ENCODE measurements at places on chromosomes 1 and 21.

DNA sequence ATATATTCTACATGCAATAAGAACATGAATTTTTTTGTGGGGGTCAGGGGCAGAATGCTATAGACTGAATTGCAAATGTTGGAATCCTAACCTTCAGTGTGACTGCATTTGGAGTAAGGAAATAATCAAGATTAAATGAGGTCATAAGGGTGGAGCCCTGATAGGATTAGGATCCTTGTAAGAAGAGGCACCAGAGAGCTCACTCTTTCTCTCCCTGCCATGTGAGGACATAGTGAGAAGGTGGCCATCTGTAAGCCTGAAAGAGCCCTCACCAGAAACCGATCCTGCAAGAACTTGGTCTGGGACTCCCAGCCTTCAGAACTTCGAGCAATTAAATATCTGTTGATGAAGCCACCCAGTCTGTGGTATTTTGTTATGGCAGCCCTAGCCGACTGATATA lies 70.3 kb upstream of the SOX13 start:
- DNase-seq = no peak

- no peak for DNase-seq
Measured at GRCh38 chr1:114336360-114336759, 174.6 kb downstream of the TRIM33 start.

DNA sequence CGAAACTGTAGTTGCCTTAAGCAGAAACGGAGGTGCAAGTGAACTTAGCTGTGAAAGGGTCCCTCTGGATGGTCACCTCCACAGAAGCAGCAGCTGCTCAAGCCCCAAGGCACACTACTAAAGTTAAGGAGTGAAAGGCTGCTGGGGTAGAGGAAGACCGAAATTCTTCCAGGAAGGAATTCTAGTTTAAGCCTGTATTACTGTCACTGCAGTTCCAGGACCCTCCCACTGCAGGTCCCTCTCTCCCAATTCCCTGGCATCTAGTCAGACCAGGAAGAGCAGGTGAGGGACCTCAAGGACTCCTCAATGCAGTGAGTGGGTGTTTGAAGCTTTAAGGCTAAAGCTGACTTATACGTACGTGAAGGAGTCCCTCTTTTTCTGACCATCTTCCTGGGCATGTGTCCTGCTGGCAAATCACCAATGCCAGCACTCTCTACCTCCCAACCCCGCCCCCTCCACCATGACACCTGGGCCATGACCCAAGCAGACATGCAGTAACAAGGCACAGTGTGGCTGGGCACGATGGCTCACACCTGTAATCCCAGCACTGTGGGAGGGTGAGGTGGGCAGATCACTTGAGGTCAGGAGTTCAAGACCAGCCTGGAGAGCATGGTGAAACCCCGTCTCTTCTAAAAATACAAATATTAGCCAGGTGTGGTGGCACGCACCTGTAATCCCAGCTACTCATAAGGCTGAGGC lies 57.2 kb downstream of the TGFBR3 start:
- DNase-seq = no peak

DNA sequence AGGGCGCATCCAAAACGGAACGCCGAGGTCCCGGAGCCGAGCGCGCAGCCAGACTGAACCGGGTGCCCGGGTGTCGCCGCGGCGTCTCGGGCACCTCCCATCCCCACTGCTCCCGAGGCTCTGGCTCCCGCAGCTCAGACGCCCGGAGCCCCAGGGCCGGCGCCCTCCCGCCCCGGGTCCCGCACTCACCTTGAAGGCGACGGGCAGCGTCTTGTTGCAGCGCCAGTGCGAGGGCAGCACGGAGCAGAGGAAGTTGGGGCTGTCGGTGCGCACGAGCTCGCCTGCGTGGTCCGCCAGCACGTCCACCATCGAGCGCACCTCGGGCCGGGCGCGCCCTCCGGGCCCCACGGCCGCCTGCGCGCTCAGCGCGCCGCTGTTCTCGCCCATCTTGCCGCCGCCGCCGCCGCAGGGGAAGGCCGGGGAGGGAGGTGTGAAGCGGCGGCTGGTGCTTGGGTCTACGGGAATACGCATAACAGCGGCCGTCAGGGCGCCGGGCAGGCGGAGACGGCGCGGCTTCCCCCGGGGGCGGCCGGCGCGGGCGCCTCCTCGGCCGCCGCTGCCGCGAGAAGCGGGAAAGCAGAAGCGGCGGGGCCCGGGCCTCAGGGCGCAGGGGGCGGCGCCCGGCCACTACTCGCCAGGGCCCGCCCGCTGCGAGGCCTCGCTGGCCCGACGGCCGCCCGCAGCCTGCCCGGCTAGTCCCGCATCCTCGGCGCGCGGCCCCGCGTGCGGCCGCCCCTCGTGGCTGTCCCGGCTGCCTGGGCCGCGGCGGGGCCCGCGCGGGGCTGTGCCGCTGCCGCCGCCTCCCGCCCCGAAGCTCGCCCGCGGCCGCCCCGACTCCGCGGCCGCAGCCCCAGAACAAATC lies 447 bp downstream of the RUNX3 start:
- DNase-seq = no peak

DNA sequence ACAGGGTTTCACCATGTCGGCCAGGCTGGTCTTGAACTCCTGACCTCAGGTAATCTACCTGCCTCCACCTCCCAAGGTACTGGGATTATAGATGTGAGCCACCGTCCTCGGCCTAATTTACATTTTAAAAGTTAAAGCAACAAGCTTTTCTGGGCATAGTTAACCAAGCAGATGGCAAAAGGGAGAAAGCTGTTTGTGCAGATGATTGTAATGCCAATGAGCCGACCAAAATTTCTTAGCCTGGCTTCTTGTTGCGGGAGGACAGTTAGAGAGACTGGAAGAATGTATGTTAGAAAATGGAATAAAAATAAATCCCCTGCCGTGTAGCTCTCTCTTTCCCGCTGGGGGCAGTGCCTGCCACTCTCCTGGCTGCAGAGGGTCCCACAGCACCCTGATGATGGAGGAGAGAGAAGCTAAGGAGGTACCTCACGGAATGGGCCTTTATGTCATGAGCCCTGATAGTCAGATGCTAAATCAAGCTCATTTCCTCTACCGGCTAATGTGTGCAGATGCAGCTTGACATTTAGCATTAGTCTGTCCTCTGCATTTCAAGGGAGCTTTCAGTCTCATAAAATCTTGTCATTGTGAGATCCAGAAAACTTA lies 87.2 kb downstream of the HHAT start:
- no peak for DNase-seq

DNA sequence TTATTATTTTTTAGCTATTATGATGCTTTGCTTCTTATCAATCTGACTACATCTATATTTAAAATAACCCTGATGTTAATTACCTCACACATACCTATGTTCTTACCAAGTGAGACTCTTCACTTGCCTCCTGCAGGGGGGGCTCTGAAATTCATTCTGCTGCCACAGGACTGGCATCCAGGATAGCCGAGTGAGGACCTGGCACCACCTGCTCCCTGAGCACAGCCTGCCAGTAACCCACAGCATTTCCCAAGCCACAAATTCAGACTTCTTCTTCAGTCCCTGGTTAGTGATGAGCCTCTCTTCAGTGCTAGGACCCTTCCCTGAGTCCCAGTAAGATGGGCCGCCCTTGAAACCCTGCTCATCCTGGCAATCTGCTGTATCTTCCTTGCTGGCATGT lies 296.5 kb upstream of the PLXNA2 start:
- DNase-seq = no peak

DNA sequence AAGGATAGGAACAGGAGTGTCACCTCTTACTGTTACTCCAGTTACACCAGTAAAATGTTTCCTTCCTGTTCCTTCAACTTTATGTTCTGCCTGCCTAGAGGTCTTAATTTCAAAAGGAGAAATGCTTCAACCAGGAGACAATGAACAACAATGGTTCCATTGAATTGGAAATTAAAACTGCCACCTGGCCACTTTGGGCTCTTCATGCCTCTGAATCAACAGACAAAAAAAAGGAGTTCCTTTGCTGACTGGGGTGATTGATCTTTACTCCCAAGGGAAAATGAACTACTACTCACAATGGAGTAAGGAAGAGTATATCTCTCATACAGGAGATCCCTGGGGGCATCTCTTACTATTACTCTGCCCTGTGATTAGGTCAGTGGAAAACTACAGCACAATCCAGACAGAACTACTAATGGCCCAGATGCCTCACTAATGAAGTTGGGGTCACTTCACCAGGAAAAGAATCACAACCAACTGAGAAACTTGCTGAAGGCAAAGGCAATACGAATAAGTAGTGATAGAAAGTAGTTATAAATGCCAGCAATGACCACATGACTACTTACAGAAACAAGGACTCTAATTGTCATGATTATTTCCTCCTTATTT lies 76.6 kb upstream of the PRDX6 start:
- no peak for DNase-seq

DNA sequence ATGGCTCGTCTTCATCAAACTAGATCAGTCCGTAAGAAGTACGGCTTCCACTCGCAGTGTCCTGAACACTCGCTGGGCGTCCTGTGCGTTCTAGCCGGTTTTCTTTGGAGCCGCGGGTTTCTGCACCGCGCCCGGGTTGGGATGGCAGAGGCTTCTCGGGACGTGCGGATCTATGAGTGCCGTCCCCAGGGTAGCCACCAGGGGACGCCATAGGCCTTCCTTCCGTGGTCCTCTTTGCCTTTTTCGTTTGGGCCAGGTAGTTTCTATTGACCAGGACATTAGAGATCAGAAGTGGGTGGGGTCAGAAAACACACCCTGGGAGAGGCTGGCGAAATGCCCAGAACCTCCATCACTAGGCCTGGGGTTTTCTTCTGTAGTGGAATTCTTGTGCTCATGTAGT lies 273.8 kb downstream of the FAM72C start:
- no peak for DNase-seq

DNA sequence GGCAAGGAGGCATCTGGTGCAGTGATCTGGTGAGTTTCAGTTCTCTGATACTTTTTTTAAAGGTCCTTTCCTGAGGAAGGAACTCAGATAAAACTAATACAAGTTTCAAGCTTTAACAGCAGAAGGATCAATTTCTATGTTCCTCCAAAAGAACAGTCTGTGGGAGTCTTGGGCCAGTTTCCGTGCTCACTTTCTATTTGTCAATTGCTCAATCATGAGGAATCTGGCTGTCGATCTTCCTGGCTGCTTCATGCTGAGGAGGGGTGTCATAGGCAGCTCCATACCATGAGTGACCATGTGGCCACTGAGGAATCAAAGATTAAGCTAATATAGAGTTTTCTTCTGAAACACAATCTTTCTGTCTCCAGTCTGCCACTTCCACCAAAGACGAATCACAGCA lies 11.4 kb upstream of the TMEM125 start:
- no peak for DNase-seq

GRCh38 chr1:220734571-220735326 lies 13.4 kb upstream of the MTARC2 start:
- DNase-seq = no peak

- DNase-seq = no peak
Measured at GRCh38 chr1:56535362-56535761, 44.0 kb downstream of the PLPP3 start.

DNA sequence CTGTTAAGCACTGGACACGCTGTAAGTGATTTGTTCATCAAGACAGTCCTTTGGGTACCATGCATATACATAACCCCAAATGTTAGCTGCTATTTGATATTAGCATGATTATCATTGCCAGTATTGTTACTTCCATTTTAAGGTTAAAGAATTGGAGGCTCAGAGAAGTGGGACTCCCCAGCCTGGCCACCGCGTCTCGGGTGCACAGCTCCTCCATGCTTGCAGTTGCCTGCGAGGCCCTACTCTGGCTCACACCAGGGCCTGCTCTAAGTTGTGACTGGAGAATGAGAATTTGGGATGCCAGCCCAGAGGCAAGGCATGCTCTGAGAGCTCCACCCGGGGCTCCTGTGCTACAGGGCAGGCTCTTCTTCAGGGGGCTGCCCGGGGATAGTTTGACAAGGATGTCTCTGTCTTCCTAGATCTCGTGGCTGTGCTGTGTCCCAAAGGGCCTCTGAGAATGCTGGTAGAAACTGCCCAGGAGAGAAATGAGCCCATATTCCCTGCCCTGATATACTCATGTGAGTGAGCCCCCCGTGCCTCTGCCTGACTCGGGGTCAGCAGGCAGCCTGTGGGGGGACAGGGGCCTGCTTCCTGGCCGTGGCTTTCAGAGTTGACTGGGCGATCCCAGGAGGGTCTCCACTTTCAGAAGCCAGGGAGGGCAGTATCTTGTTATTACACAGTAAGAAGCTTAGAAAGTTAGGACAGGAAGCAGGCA lies 19.4 kb downstream of the PSEN2 start:
- no peak for DNase-seq

DNA sequence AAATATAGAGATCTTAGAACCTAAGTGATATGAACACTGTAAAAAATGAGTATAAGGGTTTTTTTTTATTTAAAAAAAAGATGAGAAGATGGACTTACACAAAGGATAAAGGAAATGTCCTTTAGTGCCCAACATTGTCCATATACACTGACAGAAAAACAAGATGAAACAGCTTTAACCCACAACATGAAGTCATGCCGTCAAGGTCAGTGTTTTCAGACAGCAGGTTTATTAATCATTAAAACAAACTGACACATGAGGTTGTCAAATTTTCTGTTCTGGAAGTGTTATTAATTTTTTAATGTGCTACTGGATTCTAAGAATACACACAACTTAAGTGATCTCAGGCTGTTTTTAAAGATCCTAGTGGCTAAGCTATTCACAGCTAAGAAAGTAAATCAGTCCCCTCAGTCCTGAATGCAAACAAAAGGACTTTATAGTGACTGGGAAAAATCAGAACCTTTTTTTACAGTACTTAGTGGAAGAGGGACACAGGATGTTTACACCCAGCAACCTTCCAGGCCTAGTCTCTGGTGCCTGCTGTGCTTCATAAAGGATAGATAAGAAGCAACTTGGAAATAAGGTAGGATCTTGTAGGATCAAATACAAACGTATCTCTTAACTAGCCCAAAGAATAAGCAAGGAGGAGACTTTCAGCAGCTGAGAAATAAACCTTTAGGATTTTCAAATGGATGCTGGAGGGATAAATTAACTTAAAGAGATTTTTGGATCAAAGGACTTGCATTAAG lies 21.9 kb upstream of the PKN2 start:
- DNase-seq = no peak

DNA sequence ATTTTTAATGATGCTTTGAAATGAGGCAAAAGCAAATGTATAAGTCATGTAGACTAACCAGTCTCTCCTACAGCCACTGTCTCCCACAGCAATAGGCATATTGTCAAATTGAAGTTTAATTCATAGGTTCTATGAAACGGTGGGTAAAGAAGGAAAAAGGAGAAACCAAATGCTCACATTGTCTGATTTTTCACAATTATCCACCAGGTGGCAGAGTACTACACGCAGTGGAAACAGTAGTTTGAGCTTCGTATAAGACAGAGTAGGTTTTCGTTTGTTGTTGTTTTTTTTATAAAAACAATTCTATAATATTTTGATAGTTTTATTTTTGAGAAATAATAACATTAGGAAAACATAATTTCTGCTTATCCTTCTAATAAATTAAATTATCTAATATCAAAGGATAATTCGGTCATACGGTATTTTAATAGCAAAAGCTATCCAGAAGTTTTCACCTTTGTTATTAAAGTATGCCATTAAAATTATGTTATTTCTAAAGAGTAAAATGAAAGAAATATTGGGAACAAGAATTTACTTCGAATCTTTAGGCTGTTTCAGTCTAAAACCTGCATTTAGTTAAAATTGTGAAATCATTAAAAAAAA lies 39.1 kb downstream of the TYW3 start:
- DNase-seq = peak; percentile 56
